Stimulated activated naive CD8-positive, alpha-beta T cell treated with anti-CD3 and anti-CD28 coated beads, Interleukin-15, Interleukin-2, amounts not matched to agents 100 U/mL and 50 U/mL, for 24 hours (primary cell): ENCODE measurements at places on chromosomes 7 and 10.
A peak's percentile ranks its signal among the peaks of the same experiment; 100 is the strongest.

DNA sequence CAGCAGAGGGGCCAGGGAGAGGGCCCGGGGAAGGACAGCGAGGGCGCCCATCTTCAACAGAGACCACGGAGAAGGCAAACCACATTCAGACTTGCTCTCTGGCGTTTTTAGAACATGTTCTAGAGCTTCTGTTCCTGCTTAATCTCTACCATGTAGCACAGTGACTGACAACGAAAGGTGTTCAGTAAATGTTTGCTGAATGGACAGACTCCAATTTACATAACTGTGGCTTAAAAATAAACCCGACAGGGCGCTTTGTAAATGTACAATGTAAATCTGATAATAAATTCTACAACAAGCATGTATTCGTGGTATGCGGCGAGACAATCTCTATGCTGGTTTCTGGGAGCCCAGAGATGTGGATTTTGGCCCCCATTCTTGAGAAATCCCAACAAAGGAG lies 10.5 kb downstream of the ADARB2 start:
- DNase-seq = no peak

DNA sequence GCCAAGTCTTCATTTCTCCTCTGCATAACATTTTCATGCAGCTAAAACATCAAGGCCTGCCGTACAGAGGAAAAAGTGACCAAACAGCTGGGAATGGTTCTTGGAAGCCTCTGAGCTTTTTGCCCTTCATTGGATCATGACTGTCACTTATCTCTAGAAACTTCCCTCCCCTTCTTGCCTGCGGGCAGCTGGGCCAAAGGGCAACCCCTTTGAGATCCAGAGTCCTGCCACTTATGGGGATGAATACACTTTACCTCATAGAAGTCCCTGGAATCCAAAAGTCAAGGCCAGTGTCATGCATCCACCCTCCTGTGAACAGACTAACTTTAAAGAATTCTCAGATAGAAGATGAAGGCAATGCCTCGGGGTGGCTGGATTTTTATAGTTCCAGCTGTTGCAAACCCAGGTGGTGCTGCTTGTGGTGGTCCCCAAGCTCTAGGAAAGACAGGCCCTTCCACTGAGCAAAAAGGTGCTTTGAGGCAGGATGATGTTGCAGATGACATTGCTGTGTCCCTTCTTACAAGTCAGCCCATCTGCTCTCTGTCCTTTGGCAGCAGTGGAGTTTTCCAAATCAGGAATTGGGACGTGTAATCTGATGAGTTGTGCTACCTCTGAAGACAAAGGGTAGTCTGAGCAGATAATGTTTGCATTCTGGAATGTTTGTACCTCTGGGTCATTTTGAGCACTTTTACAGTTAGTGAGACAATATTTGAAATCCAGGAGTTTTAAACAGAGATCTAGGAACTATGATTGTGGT lies 64.2 kb downstream of the LRMDA start:
- DNase-seq = no peak

DNA sequence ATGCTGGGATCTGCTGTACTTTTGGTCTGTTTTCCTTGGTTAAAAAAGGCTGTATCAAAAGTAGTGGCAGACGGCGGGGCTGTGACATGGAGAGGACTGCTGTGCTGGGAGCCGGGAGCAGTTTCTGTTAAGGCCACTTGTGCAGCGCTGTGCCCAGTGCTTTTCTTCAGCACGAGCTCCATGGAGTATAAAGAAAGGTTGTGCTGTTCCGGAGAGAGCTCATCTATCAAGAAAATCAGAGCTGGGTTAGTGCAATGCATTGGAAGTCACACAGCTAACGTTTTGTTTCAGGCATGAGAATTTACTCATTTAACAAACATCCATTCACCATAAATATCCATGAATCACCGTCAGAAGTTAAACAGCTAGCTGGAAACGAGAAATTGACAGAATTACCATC lies 62.0 kb downstream of the KIAA1549 start:
- DNase-seq = no peak

- peak; percentile 14 for DNase-seq
Observed at GRCh38 chr10:105017116-105017515, 376.0 kb downstream of the SORCS3 start.

- DNase-seq = no peak
Observed at GRCh38 chr10:69292459-69292858, 14.2 kb downstream of the HK1 start.

GRCh38 chr7:129908181-129908580 lies 44.6 kb downstream of the UBE2H start:
- no peak for DNase-seq

DNA sequence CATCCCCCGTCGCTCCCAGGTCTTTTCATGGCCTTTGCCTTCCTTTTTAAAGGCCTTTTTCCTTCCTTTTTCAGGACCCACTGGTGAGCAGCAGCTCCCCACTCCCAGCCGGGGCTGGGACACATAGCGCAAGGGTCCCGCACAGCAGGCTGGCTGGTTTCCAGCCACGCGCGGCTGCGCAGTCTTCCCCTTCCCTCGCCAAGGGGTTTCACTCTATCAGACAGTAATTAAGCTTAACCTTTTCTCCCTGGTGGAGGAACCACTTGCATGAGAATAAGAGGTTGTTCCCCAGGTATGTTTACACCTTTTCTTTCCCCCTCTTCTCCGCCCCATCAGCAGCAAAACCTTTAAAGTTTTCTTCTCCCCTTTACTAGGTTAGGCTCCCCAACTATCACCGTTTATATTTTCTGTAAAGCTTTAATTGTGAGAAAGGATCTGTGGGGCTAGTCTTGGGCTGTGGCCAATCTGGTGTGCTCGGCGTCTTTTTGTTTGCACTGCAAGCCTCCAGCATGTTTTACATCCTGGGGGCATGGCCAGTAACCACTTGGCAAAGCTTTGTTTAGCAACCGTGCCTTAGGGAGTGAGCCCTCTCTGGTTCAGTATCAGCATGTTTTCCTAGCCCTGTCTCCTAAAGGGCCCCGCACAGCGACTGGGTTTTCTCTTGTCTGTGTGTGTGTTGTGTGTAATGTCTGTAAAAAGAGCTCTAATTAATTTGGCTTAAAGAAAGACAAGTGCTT lies 219.6 kb downstream of the PHF14 start:
- DNase-seq = no peak

- no peak for DNase-seq
Observed at GRCh38 chr7:69467826-69468225, 130.4 kb upstream of the AUTS2 start.

DNA sequence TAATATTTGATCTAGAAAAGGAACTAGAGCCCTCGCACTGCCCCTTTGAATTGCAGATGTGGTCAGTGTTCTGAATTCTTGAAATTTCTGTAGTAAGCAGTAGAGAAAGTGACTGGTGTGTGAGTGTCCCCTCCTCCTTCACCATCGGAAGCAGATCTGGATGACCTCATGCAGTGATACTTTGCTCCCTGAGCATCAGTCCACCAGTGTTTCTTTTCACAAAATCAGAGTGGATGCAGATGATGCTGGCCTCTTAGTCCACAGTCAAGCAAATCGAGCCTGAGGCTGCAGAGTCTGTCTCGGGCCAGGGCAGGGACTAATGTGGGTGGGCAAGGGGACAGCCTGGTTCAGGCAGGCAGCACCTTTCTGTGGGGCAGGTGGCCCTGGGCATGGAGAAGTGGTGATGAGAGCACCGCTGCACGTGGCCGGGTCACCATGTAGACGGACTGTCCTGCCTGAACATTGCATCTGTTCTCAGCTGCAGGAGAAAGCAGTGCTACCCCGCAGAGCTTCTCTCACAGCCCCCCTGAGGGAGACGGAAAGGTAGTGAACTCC lies 5.4 kb downstream of the INSIG1 start:
- no peak for DNase-seq

- DNase-seq = no peak
Observed at GRCh38 chr10:45404770-45405120, 30.7 kb downstream of the ALOX5 start.

DNA sequence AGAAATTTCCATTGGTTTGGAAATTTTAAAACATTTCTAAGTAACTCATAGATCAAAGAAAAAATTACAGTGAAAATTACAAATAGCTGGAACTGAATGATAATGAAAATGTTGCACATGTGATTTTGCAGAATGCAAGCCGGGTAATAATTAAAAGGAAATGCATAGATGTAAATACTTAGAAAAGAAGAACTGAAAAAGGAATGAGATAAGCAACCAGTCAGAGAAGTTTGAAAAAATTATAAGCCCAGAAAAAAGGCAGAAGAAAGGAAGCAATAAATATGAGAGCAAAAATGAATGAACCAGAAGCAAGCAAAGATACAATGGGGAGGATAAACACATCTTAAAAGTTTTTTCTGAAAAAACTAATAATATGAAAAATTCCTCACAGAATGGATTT lies 3.2 kb upstream of the TMEM273 start:
- DNase-seq = no peak

DNA sequence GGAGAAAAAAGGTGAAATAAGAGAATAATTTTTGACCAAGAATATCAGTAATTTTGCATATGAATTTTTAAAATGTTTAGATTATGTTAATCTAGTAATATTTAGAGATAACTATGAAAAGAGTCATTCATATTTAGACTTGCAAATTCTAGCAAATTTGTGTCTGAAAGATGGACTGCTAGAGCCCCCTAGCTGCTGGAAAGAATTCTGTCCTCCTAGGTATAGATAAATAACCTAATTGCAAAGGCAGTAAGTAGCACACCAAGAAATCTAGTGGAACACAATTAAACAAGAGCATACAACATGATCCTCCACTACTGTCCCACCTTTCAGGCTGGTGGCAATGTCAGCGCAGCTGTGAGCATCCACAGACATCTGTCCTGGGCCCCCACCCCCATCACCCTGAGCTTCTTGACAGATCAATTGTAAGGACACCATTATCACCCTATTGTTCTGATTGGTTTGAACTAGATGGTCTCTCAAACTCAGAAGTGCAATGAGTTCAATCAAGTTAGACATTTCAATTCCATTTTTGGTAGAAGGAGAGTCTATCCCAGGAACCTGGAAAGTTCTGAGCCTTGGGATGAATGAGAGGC lies 15.0 kb upstream of the GFRA1 start:
- no peak for DNase-seq

DNA sequence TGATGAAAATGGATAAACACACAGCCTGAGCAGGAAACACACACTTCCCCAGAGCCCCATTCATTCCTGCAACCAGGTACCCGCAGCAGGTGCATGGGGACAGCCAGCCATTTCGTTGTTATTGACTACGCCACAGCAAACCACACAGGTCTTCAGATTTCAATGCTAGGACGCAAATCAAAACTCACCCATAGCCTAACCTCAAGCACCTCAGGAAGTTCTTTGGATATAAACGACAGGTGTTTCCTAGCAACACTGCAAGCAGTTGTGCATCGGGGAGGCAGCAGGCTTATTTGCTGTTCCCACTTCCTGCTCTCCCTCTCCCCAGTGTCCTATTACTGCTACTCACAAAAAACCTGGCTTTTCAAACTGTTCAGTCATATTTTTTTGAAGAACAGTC lies 176.5 kb upstream of the FRMD4A start:
- no peak for DNase-seq

DNA sequence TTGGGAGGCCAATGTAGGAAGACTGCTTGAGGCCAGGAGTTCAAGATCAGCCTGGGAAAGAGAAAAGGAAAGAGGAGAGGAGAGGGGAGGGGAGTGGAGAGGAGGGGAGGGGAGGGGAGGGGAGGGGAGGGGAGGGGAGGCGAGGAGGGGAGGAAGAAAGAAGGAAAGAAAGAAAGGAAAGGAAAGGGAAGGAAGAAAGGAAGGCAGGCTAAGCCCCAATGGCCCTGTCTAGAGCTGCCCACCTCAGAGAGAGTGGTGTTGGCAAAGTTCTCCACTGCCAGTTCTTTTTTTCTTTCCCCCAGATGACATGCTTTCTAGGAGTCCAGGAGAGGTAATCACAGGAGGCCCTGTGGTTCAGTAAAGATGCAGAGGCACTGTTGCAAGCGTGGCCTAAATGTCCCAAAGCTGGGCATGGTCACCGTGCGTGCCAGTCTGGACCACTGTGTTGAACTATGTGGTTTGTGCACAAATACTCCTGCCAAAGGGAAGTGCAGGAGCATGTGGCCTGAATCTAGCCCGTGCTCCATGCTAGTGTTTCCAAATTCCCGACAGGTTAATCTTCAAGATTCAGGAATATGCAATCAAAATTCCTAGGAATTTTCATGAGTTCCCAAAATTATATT lies 39.7 kb downstream of the ODAD2 start:
- no peak for DNase-seq

DNA sequence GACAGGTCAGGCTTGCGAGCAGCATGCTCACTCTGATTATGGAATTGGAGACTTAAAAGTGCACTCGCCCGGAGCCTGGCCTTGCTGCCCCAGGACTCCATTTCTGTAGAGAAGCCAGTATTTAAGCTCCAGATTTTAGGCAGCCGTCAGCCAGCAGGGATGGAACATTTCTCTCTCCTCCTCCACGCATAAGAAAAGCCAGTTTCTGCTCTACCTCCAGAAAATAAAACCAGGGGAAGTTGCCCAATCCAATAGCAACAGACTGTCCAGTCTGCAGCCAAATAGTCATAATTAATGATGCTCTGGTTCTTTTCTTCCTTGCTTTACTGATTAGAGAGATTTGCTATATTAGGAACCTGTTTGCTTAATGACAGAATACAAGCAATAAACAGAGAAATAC lies 203.2 kb downstream of the GFRA1 start:
- no peak for DNase-seq

DNA sequence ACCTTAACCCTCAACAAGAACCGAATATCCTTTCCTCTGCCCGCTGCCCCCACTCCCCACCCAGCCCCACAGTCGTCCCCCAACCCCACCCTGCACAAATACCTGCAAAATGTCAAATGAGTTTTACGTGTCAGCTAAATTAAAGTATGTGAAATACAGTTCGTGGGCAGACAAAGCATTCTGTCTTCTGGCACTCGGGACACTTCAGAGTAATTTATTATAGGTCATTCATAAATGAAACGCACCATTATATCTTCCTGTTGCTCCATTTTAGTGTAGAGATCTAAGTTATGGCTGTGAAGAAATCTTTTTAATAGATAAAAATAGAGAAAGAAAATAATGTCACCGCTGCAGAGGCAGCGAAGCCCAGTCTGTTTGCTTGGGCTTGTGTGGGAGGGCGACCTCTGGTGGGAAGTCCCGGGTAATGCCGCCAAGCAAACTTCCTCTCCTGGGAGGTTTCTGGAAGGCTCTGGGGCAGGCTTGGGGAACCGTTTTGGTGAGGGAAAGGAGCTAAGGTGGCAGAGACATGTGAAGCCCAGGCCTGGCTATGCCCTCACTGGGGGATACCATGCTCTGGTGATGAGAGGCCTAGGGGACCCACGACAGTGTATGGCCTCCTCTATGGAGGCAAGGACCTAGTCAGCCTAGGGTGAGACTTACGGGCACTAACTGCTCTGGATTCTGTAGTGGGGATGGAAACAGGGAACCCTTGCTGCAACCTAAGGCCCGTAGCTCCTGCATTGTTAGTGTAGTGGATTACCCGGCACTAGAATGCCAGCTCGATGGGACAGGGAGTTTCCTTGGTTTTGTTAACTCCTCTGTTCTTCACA lies 604.9 kb downstream of the LRMDA start:
- peak; percentile 53 for DNase-seq

GRCh38 chr10:84230359-84230758 lies 5.0 kb upstream of the LRIT2 start:
- no peak for DNase-seq

GRCh38 chr7:142461437-142461836 lies 203.6 kb upstream of the PRSS58 start:
- DNase-seq = no peak
